Stimulated activated CD8-positive, alpha-beta memory T cell treated with anti-CD3 and anti-CD28 coated beads, Interleukin-4, amount 100 ng/mL, for 1 hour (primary cell): ENCODE measurements at places on chromosomes 7 and 10.

GRCh38 chr7:30618080-30618676 is 23.5 kb downstream of the GARS1 start:
- no peak for DNase-seq

GRCh38 chr7:85160223-85160622 is 26.6 kb downstream of the SEMA3D start:
- no peak for DNase-seq

DNA sequence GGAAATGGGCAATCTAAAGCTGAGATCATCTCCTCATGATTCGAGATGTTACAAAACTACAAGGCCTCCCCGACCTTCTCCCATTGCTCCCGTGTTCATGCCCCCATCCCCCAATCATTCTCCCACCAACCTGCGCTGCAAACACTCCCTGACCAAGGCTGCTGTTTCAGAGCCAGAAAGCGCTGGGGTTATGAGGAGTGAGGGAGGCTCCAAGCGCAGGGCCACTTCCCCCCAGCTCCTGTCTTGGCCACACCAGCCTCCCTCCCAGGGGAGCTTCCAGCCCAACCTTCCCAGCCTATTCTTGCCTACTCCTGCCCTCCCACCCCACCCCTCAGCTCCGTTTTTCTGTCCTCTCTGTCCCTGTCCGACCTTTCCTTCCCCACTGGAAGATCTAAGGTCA is 14.7 kb upstream of the NODAL start:
- DNase-seq, result no peak

DNA sequence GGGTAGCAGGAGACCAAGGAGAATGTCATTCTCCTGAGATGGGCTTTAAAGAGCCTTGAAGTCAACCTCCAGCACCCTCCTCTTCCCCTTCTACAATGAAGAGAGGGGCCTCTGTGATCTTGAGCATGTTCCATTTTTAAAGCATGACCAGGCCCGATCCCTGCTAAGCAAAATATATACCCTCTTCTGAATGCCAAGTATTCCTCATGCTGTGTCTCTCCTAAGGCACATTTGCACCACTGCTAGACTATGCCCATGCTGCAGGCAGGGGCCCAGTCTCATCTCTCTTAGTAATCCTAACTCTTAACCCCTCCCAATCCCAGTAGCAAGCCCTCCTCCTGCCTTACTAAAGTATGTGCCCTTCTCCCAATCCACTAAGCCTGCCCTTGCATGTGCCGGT is 18.4 kb downstream of the SORBS1 start:
- no peak for DNase-seq

GRCh38 chr7:47453093-47454061 is 128.5 kb downstream of the TNS3 start:
- DNase-seq, result no peak

DNA sequence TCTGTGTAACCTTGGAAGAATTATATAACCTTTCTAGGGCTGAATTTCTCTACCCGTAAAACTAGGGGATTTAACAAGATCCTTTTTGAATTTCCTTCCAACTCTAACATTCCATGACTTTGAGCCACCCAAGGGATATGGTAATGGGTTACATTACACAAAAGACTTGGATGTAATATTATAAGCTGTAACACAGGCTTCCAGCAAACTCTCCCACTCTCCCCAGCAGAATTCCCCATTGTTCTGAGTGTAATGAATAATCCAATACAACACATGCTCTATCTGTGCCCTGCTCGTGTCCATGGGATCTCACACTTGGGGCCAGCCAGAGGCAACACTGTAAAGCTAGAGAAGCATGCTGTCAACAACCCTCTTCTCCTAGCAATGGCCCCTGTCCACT is 790.6 kb upstream of the AUTS2 start:
- DNase-seq, result no peak

DNA sequence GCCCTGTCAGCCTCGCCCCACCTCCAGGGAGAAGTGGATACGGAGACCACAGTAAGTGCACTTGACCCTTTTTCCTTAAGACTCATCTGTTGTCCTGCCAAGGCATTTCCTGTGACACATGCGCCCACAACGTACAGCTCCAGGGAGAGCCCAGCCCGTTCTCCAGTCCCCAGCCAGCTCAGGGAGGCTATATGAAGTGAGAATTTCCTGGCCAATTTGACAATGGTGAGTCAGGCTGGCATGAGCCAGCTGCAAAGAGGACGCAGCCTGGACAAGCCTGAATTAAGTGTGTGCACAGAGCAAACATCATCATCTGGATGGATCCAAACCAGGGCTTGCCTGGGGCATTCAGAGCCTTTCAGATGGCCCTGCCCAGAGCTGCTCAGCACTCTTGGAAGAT is 244.8 kb downstream of the KCNMA1 start:
- DNase-seq, result no peak

GRCh38 chr7:88169717-88170320 is 50.0 kb downstream of the SRI start:
- DNase-seq, result no peak

DNA sequence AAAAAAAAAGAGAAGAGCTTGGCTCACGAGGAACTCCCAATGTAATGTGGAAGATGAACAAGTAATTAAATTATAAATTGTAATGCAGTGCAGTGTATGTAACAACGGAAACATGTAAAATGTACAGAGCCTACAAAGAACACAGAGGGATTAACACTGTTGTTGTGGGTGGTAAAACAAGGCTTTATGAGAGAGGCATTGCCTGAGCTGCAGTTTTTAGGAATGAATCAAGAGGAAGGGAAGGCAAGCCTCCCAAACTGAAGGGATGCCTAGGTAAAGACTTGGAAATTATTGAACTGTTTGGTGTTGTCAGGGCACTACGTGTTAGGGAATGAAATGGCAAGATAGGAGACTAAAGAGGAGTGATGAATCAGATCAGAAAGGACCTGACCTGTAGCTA is 213.7 kb downstream of the HTR7 start:
- DNase-seq, result no peak

- no peak for DNase-seq
Observed at GRCh38 chr7:87361320-87361719, 15.9 kb downstream of the CROT start.

GRCh38 chr7:7176406-7177043 is 5.8 kb upstream of the C1GALT1 start:
- DNase-seq, result no peak

- DNase-seq, result no peak
Observed at GRCh38 chr7:11182736-11183135, 209.1 kb downstream of the PHF14 start.

GRCh38 chr10:50398823-50399222 is 147.5 kb upstream of the ASAH2 start:
- no peak for DNase-seq

GRCh38 chr7:15686295-15686956 is at the start of gene MEOX2:
TSS of gene MEOX2 (minus strand) at chr7:15686683. CDS start at chr7:15686402, 281 bp downstream.
- DNase-seq, result no peak

GRCh38 chr10:33764694-33765185 is 430.3 kb upstream of the NRP1 start:
- no peak for DNase-seq

DNA sequence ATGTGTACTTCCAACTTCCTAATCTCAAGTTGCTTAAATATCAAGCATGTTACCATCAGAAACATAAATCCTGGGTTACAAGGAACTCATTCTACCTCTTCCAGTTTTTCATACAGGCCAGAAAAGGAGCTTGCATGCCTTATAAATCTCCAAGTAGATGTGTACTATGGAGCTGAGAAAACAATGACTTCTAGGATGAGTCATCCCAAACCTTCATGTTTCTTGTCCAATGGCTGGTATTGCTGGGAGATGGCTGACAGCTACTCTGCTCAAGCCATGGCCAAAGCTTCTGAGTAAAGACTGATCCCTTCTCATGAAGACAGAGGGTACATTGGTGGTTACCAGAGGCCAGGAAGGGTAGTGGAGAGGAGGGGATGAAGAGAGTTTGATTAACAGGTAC is 8.6 kb downstream of the RAPGEF5 start:
- no peak for DNase-seq

DNA sequence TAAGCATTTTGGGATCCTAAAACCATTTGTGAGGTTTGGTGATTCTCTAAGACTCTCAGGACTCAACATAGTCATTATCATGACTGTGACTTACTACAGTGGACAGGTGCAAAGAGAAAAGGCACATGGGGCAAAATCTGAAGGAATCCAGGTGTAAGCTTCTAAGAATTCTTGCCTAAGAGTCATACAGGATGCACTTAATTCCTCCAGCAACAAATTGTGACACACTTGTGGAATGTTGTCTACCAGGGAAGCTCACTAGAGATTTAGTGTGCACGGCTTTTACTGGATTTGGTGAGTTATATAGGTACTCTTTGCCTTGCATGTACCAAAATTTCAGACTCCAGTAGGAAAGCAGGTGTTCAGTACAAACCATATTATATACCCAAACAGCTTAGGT is 47.9 kb downstream of the WAC start:
- no peak for DNase-seq

- no peak for DNase-seq
Observed at GRCh38 chr10:59654007-59654406, 55.6 kb downstream of the SLC16A9 start.

GRCh38 chr7:28052933-28053332 is 127.7 kb downstream of the JAZF1 start:
- DNase-seq, result no peak

DNA sequence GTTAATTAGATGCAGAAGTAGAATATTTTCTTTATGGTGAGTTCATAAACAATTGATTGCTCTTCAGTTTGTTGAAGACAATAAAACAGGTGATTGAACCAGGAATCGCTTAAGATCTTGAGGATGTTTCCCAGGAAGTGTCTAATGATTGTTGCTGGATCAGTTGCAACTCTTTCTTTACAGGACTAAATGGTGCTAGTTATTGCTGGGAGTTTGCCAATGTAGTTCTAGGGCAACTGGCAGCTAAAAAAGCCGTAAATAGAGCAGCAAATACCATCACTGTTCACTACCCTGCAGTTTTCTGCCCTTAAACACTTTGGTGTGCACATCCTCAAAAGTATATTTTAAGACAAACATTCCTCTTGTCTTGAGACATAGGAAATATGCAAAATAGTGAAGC is 119.2 kb upstream of the ANK3 start:
- no peak for DNase-seq

GRCh38 chr10:49407151-49407550 is 11.3 kb upstream of the DRGX start:
- no peak for DNase-seq

DNA sequence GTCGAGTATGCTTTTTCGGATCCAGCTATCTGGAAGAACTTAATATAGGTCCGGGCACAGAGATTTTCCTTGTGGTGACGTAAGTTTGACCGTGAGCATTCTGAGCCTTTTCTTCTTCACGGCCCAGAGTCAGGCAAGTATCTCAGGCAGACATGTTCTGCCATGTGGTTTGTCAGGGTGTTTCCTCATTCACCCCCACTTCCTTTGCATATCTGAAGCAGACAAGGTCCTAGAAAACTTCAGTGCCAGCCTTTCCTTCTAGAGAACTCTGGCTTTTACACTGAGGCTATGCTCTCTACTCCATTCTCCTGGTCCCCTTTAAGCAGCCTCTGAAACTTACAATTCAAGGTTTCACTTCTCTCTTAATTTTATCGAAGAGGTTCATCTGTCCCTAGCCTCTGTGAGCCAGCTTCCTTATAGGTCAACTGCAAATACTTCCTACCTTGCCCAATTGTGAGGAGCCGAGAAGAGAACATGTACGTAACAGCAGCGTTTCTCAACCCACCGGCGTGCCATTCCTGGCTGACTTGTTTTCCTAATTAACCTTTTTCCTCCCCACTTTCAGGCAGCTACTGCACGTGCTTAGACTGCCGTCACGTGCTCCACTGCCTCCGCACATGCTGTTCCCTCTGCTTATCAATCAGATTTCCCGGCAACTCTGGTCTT is 47.3 kb downstream of the CDCA7L start:
- DNase-seq, result no peak

DNA sequence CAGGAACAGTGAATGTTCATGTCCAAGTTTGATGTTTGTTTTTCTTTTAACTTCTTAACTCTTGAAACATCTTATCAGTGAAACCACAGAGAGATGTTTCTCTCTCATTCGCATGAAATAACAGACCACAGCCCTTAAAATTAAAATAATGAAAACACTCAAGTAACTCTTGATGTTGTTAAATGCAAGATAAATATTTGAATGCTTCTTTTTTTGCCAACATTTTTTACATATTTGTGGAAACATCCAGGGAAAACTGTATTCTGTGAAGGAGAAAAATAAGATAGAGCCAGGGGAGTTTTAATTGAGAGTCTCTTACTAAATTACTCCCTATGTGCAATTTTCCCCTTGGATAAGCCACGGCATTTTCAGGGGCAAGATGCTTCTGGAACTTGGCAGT is 361.8 kb upstream of the MGMT start:
- no peak for DNase-seq

DNA sequence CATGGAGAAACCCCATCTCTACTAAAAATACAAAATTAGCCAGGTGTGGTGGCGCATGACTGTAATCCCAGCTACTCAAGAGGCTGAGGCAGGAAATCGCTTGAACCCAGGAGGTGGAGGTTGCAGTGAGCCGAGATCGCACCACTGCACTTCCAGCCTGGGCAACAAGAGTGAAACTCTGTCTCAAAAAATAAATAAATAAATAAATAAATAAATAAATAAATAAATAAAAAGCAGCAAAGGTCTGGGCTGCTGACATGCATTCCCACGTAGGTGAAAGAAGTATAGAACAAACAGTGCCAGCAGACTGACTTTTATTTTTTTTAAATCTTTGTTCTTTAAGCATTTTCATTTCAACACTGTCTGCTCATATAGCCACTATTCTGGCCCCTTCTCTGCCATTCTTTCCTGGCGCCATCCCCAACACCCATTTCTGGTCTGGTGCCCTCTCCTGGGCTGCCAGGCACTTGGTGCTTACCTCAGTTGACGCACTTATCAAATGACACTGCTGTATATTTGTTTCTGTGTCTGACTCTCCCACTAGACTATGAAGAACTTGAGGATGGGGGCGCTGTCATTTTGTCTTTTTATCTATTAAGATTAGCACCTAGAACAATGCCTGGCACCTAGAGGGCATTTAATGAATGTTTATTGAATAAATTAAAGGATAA is 15.6 kb downstream of the FAM107B start:
- DNase-seq, result no peak

DNA sequence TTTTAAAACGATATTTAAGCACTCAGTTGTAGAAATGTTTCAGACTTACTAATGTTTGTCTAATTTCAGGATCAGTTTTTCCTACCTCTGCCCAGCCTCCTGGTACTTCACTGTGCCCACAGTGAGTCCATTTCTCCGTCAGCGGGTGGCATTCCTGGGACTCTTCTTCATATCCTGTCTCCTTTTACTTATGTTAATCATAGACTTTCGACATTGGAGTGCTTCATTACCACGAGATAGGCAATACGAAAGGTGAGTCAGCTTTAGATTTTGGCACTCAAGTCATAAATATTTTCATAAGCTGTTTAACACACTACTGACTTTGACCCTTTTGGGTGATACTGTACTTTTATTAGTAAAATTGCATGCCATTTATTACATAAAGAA is 2.1 kb downstream of the ENTPD7 start:
- DNase-seq, result no peak

DNA sequence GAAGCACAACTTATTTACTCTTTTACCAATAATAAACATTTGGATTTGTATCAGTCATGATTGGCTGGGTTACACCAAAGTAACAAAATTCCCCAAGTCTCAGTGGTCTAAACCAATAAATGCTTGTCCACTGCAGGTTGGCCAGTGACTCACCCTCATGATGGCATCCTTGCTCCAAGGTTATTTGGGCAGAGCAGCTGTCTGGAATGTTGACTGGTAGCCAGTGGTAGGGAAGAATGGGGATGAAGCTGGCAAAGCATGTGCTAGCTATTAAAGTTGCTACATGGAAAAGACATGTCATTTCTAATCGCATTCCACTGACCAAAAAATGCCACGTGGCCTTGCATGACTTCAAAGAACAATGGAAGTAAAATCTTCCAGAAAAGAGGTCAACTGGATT is 1168.7 kb upstream of the CELF2 start:
- DNase-seq, result no peak

- DNase-seq, result no peak
Observed at GRCh38 chr10:123858077-123858681, 33.4 kb downstream of the CPXM2 start.
